Left renal cortex interstitium (tissue), 4 donors: ENCODE measurements at places on chromosomes 6 and 20. TPM values are rescaled to one million over a fixed set of nuclear protein-coding genes. Genes with fewer than 3 reads are reported as not detected.

EMILIN3 gene
- polyA plus RNA-seq: 7.3 TPM

DNA sequence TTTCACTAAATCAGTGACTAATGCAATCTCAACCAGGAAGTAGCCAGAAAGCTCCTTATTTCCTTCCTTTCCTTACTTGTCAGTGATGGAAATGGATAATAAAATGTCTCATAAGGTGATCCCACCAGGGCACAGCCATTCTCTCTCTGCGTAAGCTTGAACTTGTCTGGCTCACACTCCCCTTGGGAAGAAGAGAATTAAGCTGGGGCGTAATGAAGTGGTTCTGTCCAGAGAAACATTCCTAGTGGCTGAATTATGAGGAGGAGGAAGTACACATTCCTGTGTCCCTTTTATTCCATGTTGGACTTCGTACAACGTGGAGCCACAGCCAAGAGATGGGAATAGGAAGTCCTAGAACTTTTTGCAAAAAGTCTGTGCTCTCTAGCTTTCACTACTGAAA lies 93.7 kb downstream of the MTHFD1L start:
- DNase-seq: no peak

DNA sequence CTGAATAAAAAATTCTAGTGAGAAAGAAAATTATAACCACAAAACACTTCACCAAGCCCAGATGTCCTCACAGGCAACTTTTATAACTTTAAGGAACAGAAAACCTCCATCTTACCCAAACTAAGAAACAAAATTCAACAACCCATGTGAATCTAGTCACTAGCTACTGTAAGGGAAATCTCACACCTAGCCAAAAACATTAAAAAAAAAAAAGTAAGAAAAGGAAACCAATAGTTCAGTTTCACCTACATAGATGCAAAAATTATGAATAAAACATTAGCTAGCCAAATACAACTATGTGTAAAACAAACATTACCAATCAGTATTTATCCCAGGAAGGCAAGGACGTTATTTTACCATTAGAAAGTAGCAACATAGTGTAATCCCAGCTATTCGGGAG lies 35.5 kb upstream of the SLC23A2 start:
- DNase-seq: no peak

TTI1 gene
- polyA plus RNA-seq: 27.8 TPM

GRCh38 chr6:143701349-143702234 lies 23.8 kb downstream of the PHACTR2 start:
- no peak for DNase-seq

GRCh38 chr6:25713824-25714223 lies 40.7 kb upstream of the SLC17A4 start:
- no peak for DNase-seq

- DNase-seq: no peak
Observed at GRCh38 chr20:33092361-33092760, 12.9 kb downstream of the BPIFB4 start.

DNA sequence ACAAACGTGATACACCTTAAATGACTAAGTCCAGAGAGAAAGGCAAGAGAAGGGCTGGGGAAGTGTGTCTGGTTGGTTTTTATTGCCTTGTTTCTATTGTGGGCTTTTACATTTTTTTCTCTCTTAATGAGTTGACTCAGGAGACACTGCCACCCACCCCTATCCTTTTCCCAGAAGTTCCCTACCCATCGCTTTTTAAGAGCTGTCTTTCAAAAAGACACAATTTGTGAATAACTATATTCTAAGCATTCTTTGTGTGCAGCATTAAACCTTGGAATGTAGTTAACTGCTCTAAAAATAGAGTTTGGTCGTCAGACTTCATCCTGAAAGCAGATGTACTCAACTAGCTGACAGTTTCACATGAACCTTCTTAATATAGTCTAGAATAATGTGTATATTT lies 174.9 kb downstream of the ISM1 start:
- no peak for DNase-seq

- DNase-seq: no peak
Observed at GRCh38 chr20:2331901-2332565, 36.2 kb downstream of the TGM3 start.

DNA sequence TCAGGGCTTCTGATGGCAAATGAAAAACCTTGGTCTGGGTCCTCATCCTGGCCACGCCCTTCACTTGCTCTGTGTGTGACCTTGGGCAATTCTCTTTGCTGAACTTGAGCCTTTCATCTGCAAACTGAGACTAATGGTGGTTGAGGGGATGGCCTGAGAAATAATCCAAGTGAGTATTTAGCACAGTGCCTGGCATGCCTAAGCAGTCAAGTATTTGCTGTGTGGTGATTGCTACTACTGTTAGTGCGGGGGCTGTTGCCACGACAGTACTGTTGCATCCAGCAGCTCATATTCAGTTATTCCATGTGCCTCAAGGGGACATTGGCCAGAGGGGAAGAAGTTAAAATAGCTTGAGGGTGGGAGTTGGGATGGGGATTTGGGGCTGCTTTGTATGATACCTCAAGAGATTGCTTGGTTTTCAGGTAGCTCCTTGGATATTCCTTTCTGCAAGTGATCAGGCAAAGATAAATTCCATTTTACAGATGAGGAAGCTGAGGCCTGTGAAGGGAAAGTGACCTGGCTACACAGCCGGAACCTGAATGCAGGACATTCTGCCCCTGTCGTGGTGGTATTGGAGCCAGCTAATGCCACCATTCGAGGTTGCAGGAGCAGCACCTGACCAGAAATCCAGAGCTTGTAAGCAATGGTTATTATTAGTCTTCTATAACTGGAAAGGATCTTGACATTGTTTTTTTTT lies 45.1 kb upstream of the EPB41L1 start:
- DNase-seq: no peak

OR2H1 gene
- not detected for polyA plus RNA-seq

DNA sequence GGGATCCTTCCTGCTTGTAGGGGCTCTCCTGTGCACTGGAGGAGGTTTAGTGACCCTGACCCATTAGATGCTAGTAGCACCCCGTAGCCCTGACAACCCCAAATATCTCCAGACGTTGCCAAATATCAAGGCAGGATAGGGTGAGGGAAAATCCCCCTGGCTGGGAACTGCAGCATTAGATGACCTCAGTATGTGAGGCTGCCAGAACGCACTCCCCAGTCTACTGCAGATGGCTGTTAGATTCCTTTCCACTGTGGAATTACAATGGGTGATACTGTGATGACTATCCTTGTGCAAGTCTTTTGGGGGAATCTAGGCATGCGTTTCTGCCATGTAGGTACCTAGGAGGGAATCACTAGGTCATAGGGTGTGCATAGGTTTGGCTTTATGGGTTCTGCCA lies 226.3 kb upstream of the KCNG1 start:
- no peak for DNase-seq

- no peak for DNase-seq
Observed at GRCh38 chr6:133248241-133249001, 7.3 kb downstream of the EYA4 start.

ARMC2 gene
- polyA plus RNA-seq: 15.6 TPM

GRCh38 chr20:53800883-53801604 lies 207.4 kb upstream of the ZNF217 start:
- no peak for DNase-seq

DNA sequence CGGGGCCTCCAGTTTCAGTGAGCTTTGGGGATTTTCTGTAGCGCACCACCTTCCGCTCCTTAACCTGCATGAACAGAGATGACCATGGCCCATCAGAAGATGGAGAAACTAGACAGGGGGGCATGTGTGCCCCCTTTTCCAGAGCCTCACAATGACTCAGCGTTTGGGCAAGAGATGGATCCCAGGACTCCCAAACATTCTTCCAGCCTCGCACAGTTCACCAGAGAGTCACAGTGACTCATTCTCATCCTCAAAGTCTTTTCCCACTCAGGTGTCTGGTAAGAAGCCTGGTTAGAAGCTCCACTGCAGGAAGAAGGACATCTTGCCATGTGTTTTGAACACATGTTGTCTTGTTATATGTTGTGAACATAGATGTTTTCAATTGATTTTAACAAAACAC lies 76.2 kb upstream of the FRMD1 start:
- no peak for DNase-seq

GCNT2 gene
- polyA plus RNA-seq: 17.0 TPM

GRCh38 chr6:81764531-81764930 lies 12.1 kb upstream of the TENT5A start:
- DNase-seq: no peak

GRCh38 chr6:157316871-157317814 lies 6.2 kb downstream of the TMEM242 start:
- no peak for DNase-seq

- DNase-seq: no peak
Observed at GRCh38 chr6:39909701-39910100, 24.6 kb downstream of the MOCS1 start.

- no peak for DNase-seq
Observed at GRCh38 chr20:44382641-44383040, 27.1 kb downstream of the HNF4A start.

SLC35F1 gene
- 2.0 TPM for polyA plus RNA-seq

GRCh38 chr20:45157962-45158361 lies 16.7 kb upstream of the PI3 start:
- no peak for DNase-seq

- no peak for DNase-seq
Observed at GRCh38 chr6:31734821-31735406, 1.4 kb downstream of the CLIC1 start.

DNA sequence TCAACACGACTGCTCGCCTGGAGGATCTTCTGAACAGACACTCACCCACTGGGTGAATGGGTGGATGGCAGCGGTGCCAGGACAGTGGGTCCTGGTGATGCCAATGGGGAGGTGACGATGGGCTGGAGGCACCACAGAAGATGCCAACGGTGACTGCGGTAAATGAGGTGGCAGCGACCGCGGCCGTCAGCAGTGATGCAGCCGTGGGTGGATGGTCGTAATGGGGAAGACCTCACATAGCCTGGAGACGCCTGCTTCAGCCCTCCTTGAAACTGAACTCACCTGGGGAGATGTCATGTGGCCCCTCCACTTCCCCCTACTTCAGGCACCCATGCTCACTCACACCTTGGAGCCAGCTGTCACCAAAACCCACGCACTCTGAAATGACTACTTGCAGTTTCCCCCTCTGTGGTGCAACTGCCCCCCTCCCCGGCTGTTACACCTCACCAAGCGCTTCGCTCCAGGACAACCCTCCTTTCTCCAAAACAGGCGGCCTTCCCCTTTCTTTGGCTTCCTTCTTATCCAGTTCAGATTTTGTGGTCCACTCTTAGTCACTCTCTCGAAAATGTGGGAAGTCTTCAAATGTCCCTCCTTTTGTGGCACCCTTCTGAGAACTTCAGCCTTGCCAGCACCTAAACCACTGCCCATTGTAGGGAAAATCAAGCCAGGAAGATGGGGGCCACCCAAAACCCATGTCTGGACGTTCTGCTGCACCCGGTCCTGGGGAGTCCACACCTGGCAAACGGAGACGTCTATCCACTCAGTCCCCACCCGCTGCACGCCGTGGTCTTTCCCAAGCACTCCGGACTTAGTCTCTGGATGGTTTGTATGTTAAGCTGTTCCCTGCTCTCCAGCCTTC lies 10.4 kb upstream of the ABHD16B start:
- DNase-seq: no peak

- no peak for DNase-seq
Observed at GRCh38 chr20:48265791-48266190, 480.5 kb upstream of the SULF2 start.

DNA sequence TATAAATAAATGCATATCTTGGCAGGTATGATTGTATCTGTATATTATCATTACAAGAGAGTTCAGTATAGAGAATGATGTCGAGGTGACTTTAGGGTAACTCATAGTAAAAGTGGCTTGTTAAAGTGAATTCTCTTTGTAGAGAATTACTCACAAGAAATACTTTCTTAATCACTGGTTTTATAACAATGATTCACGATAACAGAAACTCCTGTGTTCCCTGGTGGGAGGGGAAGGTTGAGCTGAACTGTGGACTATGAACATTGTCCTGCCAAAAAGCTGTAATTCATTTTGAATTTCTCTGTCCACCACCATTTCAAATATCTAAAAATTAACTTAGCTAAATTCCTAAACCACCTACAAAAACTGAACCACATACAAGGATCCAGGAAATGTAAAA lies 7.7 kb downstream of the TPMT start:
- no peak for DNase-seq

C4A gene
- polyA plus RNA-seq: 24.1 TPM

- no peak for DNase-seq
Observed at GRCh38 chr6:157054531-157054979, 268.8 kb downstream of the TMEM242 start.

TMC2 gene
- 0.14 TPM for polyA plus RNA-seq

- DNase-seq: no peak
Observed at GRCh38 chr20:50528804-50529351, 18.7 kb downstream of the PTPN1 start.

GRCh38 chr6:168292826-168293225 lies 26.8 kb downstream of the DACT2 start:
- DNase-seq: no peak

DNA sequence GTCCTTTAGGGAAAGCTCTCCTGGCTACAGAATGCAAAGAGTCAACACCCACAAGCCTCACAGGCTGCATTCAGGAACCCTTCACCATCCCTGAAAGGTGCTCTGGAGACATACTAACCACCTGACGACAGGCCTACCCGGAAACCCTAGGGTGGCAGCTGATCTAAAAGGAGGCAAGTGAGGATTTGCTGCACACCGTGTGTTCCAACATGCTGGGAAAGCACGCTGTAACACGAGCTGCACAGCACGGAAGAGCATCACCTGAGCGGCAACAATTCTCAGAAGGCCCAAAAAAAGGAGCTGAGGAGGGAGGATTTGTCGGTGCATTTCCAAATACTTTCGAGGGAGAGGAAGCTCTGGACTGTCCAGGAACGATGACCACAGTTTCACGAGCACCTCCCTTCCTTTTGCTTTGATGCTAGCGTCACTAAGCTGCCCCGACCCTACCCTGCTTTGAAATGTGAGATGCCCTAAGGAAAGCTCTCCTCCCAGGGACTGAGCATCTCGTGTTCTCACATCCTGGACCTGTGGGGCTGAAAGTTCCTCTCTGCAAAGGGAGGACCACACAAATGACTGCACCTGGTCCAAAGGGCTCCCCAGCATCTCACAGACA lies 87.0 kb downstream of the PPP1R3G start:
- no peak for DNase-seq

DNA sequence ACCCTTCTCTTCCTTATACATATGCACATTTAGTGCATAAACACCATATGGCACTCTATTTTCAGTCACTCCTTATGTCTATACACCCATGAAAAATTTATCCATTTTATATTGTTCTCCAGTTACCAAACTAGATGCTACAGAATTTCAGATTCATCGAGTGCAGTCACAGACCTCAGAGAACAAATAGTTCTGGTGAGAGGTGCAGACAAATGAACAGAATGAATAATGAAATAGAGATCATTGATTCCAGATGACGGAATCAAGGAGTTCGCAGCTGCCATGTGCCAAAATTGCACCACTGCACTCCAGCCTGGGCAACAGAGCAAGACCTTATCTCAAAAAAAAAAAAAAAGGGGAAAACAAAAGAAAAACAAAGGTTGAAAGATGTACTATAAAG lies 214.8 kb upstream of the CEP162 start:
- DNase-seq: no peak

- no peak for DNase-seq
Observed at GRCh38 chr6:126701676-126702560, 362.0 kb downstream of the CENPW start.

- no peak for DNase-seq
Observed at GRCh38 chr20:40536808-40537207, 152.2 kb downstream of the MAFB start.

MAP7 gene
- 38.8 TPM for polyA plus RNA-seq
